Vagina (tissue), 2 donors: ENCODE measurements at places on chromosomes 2 and 18. TPM values are rescaled to one million over a fixed set of nuclear protein-coding genes. Genes with fewer than 3 reads are reported as not detected.

GRCh38 chr18:3722649-3723433, 272.9 kb downstream of the TGIF1 start:
- DNase-seq, result no peak

GRCh38 chr2:162773352-162773751, 65.2 kb downstream of the KCNH7 start:
- no peak for DNase-seq

Gene TMEM198
- 1.5 TPM for total RNA-seq

Gene FOXI3
- total RNA-seq, result not detected

Gene ACKR3
- total RNA-seq, result 55.5 TPM

DNA sequence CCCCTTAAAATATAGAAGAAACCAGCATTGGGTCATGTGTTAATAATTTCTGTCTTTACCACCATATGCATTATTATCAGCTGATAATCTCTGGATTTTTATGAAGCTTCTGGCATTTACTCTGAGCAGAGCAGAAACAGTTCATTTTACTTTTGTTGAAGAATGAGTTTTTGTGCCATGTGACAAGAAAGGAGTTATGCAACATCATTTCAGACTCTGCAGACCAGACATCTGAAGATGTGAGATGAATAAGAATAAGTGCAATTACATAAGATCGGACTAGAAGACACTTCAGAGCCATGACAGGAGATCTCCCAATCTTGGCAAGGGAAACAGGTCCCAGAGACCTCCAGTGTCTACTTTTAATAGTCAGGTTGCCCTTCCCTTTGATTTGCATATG, 869.4 kb upstream of the VRK2 start:
- no peak for DNase-seq

GRCh38 chr2:37635504-37636380, 35.7 kb downstream of the CDC42EP3 start:
- DNase-seq, result no peak

Gene SOS1
- total RNA-seq, result 20.1 TPM

GRCh38 chr2:136319237-136319636, 201.3 kb upstream of the CXCR4 start:
- no peak for DNase-seq

Gene DSG1
- 122 TPM for total RNA-seq

DNA sequence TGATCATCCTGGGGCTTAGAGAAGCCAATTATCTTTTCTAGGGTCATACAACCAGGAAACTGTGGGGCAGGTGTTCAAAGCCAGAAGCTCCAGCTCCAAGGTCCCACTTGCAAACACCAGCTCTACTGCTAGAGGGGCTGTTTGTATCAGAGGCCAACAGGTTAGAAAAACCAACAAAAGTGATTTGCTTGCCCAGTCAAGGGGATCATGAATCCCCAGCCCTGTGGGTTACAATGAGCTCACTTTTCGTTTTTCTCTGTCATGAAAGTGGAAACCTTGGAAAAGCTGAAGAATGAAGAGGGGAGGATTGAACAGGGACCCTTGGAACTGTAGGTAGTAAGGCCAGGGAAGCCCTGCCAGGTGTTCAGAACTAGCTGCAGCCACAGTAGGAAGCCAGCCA, 119.2 kb downstream of the SPP2 start:
- DNase-seq, result no peak

DNA sequence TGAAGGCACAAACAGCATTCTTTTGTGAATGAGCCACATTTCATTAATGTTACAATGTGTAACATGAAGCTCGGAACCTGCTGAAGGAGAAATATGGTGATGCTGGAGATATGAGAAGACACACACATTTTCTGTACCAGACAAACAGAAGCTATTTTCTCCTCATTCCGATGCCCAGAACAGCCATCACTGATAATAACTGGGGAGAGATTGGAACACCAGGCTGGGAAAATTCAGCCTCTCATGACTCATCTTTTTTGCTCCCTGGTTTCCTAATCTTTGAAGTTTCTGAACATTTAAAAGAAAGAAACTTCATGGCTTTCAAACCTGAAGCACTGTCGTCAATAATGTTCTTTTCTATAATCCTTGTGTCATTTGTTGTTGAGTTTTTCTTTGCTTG, 110.9 kb downstream of the LYPD6 start:
- no peak for DNase-seq
